ENCODE measurements at places on chromosomes 1 and 21.

DNA sequence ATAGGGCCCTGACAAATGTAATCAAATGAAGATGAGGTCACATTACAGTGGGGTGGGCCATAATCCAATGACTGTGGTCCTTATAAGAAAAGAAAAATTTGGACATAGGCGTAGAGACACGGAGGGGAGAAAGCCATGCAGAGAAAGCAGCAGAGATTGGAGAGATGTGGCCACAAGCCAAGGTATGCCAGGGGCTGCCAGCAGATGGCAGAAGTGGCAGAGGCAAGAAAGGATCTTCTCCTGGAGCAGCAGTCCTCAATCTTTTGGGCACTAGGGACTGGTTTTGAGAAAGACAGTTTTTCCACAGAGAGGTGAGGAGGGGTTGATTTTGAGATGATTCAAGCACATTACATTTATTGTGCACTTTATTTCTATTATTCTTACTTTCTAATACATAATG lies 355.1 kb downstream of the NPHP4 start:
- DNase-seq, result no peak

DNA sequence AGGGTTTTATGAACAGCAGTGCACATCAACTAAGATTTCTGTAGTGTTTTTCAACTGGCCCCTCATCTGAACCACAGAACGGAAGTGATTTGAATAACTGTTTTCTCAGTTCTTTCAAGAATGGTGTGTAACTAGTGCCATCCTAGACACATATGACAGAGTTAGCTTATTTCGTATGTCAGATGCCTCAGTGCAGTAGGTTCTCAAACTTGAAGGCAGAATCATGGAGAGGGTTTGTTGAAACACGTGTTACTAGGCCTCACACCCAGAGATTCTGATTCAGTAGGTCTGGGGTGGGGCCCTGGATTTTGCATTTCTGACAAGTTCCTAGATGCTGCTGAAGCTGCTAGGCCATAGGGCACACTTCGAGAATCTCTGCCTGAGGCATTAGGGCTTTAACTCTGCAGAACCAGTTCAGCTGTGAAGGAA lies 49.0 kb downstream of the SCCPDH start:
- no peak for DNase-seq

DNA sequence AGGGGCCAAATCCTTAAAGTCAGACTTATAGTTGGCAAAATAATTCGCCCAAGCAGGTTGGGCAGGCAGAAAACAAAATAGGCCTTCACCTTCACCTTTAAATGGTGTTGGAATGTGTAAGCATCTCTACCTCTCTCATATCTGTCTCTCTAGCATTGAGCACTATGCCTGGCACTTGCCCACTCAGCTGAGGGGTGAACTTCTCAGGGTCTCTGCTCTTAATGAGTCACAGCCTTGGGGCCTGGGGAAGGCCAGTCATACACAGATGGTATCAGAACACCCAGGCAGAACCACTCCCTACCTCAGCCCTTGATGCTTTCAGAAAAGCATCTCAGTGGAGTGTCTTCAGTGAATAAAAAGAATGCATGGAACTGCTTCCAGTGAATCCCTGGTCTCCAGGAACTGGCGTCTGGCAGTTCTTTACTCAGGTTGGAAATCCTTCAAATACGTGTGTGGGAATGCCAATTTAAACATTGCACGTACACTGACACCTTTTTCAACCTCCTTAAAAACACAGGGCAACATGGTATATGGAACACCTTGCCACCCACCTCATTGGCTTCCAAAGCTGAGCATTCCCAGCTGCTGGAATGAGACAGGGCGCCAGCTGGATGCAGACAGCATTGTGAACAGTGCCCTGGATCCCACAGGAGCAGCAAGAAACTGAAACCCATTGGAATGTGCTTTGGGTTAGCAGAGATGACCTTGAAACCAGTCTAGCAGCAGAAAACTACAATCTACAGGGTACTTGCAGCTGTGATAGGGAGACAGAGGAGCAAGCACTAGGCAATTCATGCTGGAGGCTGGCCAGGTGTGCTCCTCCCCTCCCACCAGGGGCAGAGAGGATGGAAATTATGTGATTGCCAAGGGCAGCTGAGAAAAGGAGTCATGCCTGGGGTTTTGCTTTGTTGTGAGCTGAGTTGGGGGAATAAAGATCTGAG lies 30.0 kb downstream of the ZNF697 start:
- peak; percentile 9 for DNase-seq

DNA sequence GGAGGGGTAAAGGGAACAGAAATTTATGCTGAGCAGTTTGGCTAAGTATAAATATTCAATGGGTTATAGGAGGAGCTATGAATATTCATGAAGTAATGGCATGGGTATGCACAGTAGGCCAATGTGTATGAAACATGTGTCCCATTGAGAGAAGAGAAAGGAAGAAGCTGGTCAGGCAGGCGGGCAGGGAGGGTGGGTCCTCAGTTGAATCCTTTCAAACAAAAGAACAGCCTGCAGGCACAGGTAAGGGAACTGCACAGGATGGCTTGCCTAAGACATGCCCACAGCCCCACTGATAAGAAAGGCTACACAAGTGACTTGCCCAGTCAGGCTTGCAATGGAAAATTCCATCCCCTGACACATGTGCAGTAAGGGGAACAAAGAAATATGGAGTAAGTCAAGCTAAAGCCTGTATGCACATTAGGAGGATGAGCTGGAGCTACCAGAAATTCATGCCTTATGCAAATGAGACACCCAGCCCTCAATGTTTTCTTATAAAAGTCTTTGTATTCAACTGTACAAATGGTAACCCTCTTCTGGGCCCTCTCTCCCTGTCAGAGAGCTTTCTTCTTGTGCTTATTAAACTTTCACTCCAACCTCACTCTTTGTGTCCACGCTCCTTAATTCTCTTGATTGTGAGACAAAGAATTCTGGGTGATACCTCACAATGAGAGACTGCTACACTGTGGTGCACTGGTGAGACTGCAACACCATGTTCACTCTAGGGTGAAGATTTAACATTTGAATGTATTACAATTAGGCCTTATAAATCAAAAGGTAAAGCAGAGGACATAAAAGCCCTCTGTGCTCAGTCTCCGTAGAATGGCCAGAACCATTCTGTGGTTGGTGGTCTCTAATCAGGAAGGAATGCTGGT lies 96.5 kb downstream of the ATP1B1 start:
- DNase-seq, result no peak

DNA sequence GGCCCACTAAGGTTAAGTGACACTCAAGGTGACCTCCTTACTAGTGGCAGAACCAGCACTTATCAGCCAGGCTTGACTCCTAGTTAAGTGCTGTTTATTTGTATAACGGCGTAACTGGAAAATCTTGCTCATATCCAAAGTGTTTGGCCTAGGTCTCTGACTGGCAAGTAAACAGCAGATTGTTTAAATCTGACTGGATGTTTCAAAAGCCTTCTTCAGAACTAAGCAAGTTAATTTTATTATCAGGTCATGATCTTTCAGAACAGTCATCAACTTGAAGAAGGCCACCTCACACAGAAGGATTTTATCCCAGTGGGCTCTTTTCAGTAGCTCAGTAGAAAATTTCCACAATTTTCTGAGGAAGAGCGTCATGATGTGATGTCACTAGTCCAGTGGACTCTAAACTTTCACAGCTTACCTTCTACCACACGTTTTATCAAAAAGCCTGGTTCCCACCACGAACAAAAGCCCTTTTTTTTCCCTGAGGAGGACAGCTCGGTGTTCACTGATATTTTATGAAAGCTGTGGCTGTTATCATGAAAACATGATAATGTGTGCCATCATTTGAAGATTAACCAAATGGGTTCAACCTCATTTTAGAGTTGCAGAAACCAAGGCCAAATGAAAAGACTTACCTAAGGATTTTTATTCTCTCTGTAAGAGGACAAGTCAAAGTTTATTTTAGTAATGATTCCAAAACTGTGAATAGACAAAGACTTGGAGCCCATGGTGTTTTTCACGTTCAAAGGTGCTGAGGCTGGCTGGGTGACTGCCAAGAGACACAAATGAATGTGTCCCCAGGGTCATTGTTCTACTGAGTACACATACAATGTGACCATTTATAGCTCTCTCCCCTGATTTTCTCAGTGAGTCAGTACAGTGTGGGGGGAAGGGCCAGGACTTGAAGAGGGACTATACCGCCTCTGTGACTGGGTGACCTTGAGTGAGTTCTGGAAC lies 9.1 kb downstream of the SGIP1 start:
- DNase-seq, result peak; percentile 65

DNA sequence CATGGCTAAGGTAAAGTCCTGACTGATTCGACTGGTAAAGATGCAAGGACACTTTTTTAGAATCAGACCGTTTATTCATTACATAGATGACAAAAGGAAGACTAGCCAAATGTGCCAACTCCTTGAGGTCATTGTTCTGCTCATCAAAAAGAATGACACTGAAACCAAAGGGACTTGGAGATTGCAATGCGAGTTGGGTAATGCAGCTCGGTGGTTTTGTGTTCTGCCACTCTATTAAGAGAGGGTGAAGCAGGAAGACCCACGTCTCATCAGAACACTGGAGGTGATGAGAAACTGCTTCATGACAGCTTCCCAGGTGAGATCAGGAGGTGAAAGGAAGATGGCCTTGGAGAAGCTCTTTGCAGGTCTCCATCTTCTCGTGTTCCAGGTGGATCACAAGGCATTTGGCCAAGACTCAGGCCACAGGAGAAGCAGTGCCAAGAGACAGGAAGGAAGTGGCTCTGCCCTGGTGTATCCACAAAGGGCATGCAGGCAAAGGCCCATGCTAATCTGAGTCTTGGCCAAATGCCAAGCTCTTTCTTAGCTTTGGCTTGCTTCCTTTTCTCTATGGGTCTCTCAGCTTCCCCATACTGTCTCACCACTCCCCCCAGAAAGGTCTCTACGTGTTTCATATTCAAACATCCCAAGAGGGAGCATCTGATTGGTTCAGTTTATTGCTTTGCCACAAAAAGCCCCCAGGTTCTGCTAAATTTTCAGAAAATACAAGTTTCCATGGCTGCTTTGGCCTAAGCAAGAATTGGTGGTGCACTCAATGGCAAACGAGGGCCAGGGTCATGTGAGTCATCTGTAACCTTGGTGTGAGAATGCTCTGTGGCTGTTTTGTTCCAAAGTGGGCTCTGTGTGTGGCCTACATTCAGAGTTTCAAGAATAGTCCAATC lies 5.7 kb upstream of the CCT8 start:
- DNase-seq, result no peak

GRCh38 chr21:42320791-42321190 lies 5.6 kb upstream of the TFF3 start:
- DNase-seq, result no peak

GRCh38 chr1:233554037-233554436 lies 59.9 kb upstream of the KCNK1 start:
- no peak for DNase-seq

- DNase-seq, result no peak
Observed at GRCh38 chr21:43280949-43281633, 112.3 kb downstream of the CRYAA start.

- no peak for DNase-seq
Observed at GRCh38 chr1:84889437-84889836, 3.6 kb downstream of the LPAR3 start.

GRCh38 chr1:229229721-229230139 lies 41.2 kb upstream of the RAB4A start:
- peak; percentile 68 for DNase-seq

DNA sequence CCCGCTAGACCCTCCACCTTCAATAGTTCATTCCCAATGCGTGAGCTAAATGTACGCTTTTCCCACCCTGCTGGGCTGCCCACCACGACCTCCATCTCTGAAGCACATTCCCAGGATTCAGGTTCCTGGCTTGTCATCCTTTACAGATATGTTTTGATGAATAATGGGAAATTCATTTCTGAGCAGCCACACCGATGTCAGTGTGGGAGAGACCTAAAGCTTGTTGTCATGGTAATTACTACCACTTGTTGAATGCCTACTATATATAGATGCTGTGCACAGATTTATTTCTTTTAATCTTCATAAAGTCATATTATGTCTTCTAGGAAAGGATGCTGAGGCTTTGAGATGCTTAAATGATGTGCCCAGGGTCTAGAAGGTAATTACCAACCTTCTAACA lies 8.0 kb downstream of the RCSD1 start:
- no peak for DNase-seq
